ENCODE measurements at places on chromosomes 5 and 9. TPM values are rescaled to one million over a fixed set of nuclear protein-coding genes. Genes with fewer than 3 reads are reported as not detected.

The FLT4 gene
- 2.5 TPM for total RNA-seq

The TAF11L3 gene
- total RNA-seq = not detected

The SLC23A1 gene
- total RNA-seq = 1.9 TPM

The PCDHAC1 gene
- total RNA-seq = 0.24 TPM

The TMEM252 gene
- not detected for total RNA-seq

The PCDHA6 gene
- 0.73 TPM for total RNA-seq

The NR4A3 gene
- 1.1 TPM for total RNA-seq

The CATSPER3 gene
- total RNA-seq = 0.21 TPM

The OSMR gene
- total RNA-seq = 0.46 TPM

The RPL7A gene
- total RNA-seq = 3,318 TPM

The DDX4 gene
- 0.19 TPM for total RNA-seq

The PDCD1LG2 gene
- total RNA-seq = 0.14 TPM

The PCDHGA7 gene
- 5.8 TPM for total RNA-seq

The ADRA1B gene
- 0.60 TPM for total RNA-seq

The SPATA31A5 gene
- not detected for total RNA-seq

The PPP1R2B gene
- total RNA-seq = 0.18 TPM

The PLEKHG4B gene
- total RNA-seq = 7.3 TPM

The WNT8A gene
- total RNA-seq = not detected

The STC2 gene
- 35.0 TPM for total RNA-seq

The LCN10 gene
- 0.49 TPM for total RNA-seq

The CARTPT gene
- not detected for total RNA-seq

The EDIL3 gene
- 49.3 TPM for total RNA-seq

The PCDHB15 gene
- total RNA-seq = 2.6 TPM

Measured in motor neuron (in vitro differentiated cells).